ENCODE measurements at places on chromosomes 6 and 20.

- DNase-seq = no peak
These were observed 127.2 kb downstream of the CD109 start for GRCh38 chr6:73823046-73823735.

DNA sequence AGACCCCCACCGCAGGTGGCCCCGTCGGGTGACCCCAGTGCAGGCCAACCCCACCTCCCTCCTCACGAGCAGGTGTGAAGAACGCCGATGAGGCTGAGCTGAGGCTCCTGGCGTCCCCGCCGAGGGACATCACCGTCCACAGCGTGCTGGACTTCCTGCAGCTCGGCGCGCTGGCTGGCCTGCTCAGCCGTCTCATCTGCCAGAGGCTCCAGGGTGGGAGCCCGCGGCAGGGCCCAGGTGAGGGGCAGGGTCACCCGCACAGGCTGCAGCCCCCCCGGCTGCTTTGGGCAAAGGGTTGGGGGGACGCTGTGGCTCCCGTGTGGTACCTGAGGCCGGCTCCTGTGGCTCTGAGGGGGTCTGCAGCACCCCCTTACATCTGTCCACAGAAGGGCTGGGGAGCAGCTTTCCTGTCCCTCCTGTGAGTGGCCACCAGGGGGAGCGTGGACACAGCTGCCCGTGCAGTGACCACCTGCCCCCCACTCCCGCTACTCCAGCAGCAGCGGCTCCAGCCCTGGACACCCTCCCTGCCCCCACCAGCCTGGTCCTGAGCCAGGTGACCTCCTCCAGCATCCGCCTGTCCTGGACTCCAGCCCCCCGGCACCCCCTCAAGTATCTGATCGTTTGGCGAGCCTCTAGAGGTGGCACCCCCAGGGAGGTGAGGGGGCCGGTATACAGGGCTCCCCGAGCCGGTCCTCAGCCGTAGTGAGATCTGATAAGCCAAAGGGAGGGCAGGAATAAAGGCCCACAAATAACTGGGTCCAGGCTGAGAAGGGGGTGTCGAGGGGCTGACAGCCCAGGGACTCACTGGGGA lies 16.5 kb downstream of the COL20A1 start:
- DNase-seq = no peak

DNA sequence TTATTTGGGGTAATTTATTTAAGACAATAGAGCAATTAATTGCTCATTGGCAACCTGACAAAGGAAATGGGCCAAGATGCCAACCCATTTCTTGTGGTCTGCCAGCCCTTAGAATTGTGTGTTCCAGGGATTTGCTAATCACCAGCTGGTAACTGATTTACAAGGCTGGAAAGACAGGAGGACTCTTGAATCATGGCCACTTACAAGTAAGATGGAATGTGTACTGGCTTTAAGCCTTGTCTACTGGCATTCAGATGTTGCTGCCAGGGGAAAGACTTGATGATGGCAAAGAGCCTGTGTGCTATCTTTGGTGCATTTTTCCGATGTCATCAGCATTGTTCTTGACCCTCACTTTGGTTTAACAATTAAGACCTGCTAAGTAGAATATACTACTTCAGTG lies 91.0 kb downstream of the BCKDHB start:
- DNase-seq = no peak

DNA sequence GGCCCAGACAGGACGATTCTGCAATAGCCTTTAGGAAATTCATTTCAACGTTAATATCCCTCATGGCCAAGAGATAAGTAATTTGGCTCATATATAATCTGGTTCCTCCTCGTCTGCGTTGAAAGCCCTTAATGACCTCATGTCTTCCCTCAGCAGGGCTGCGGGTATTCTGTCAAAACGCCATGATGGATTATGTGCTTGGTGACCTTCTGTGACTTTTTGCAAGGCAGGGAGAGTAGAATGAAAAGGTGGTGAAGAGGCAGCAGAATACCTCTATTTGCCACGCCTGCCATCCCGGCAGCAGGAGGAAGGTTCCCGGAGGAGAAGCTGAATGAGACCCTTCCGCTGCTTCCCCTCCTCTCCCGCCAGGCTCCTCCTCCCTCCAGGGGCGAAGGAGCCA lies 41.1 kb upstream of the SPACA1 start:
- no peak for DNase-seq

GRCh38 chr6:11163932-11164331 lies 52.4 kb upstream of the ERVFRD-1 start:
- DNase-seq = no peak

Data from stimulated activated CD4-positive, alpha-beta T cell treated with anti-CD3 and anti-CD28 coated beads, Interleukin-12 subunit alpha, Interleukin-12 subunit beta, amount 100 ng/mL, for 4 hours (primary cell).